Epithelial cell of proximal tubule (primary cell): ENCODE measurements at places on chromosomes 1 and 21.

DNA sequence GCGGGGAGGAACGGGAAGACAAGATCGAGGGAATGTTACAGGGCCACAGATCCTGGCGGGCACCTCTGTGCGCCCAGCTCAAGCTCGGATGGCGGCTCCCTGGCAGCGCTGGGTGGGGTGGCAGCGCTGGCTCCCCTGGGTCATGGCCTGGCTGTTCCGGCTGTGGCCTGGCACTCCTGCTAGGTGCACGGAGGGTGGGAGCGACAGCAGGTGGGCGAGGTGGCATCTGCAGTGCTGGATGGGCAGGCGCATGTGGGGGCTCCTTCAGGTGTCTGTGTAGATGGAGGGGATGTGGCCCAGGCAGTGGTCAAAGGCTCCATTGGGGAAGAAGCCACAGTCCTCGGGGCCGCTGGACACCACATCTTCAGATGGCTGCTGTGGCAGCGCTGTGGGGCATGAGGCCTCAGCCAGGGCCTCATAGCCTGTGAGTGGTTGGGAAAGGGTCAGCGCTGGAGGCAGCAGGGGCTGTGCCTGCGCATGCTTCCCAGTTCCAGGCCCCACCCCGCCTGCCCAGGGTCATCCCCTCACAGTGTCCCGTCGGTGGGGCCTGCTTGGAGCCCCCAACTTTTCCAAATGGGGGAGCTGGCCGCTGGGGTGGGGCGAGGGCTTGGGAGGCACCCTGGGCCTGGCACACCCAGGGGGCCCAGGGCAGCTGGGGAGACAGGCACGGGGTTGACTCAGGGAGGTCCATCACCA, 47.3 kb downstream of the DMRTB1 start:
- DNase-seq: no peak

GRCh38 chr1:235019471-235019870, 109.2 kb downstream of the TOMM20 start:
- DNase-seq: no peak

- no peak for DNase-seq
Measured at GRCh38 chr1:158355773-158356285, 2.1 kb downstream of the CD1E start.

- no peak for DNase-seq
Measured at GRCh38 chr1:230000493-230001184, 66.4 kb upstream of the GALNT2 start.

DNA sequence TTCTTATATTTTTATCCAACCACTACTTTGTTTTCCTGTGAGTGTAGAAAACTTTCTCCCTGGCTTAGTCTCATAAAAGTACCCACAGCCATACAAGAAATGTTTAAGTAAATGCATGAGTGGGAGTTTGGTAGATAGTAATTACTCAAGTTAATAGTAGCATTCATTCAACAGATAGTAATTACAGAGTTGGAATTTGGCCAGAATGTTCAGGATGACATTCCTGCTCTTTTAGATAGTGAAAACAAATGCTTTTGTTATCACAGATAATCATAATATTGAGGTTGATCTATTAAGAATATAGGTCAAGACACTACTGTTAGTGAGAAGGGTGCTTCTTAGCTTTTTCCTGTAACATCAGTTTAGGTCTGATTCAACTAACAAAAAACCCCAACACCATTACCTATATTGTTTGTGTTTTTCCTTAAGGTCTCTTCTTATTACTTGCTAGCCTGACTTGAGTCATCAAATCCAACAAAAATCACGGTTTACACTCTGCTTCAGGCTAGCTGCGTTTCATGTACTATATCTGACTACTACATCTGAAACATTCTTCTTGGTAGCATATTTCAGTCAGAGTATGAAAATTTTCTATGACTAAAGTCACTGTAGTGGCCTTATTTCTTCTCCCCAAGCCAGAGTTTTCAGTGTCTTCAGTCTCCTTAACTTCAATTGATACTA, 163.7 kb downstream of the HS2ST1 start:
- DNase-seq: no peak

GRCh38 chr1:66243548-66244130, 290.3 kb upstream of the SGIP1 start:
- no peak for DNase-seq

- DNase-seq: no peak
Measured at GRCh38 chr1:147664206-147664605, 6.1 kb downstream of the ACP6 start.

- no peak for DNase-seq
Measured at GRCh38 chr1:98025858-98026257, 105.0 kb upstream of the DPYD start.
